ENCODE measurements at places on chromosomes 1 and 21.

DNA sequence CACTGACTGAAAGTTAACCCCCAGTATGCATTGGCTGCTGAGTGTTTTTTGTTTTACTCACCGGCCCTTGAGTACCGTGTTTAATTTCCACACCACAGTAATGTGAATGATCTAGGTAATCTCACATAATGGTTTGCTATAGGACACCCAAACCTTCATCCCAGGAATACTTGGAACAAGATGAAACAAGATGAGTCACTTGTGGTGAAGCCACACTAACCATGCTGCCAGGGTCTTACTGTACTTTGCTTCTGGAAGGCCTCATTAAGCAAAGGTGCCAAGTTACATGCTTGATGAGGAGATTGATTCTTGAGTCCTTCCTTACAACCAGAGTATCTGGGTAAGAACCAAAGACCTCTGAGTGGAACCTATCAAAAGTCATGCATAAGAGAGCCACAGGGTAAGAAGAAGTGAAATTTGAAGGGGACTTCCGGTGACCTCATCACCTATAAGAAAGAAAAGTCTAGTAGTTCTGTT is 163.3 kb downstream of the NRIP1 start:
- H3K4me1 ChIP-seq: no peaks in the 10 kb centered on the region
- H3K4me3 ChIP-seq: no peak overlapping the region
- no peaks in the 10 kb centered on the region for H3K27me3 ChIP-seq
- no peaks in the 10 kb centered on the region for H3K36me3 ChIP-seq

DNA sequence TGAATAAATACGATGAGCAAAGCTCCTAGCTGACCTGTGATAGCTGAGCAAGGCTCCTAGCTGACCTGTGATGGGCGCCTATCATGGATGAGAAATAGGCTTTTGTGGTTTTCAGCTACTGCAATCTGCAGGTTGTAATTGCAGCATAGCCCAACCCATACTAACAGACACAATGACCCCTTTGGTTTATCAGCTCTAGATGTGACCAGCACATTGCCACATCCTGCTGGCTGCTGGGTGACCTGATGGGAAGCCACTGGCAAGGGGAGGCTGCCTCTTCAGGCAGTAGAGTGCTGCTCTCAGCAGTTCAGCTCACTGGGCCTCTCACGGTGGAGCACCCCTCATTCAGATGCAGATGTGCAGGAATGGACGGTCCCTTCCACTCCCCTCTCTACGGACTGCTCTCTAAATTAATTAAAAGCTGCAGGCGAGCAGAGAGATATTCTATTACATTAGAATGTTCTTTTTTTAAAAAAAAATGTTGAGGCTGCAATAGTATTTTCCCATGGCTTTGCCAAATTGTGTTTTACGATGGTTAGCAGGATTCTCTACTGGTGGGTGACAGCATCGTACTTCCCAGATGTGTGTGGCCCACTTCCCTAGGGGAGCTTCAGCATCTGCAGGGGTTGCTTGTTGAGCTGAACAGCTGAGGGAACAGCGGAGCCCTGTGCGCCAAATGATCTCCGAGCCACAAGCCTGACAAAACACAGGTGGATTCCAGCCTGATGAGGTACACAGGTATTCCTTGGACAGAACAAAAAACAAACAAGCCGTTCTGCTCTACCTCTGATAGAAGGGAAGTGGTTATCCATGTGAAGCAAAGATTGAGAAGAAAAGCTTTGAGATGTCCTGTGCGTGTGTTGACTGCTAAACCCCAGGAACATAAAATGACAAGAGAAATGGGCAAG is 65.0 kb downstream of the SYT6 start:
- no peaks in the 10 kb centered on the region for H3K36me3 ChIP-seq
- no peak overlapping the region for H3K27ac ChIP-seq
- H3K4me3 ChIP-seq: no peak overlapping the region
- peaks cover 7% of the 10 kb centered on the region for H3K4me1 ChIP-seq

GRCh38 chr1:146021622-146022402 is at the start of gene HJV:
Gene HJV, minus strand, starts transcription at chr1:146021735. Its CDS starts 1,504 bp downstream, at chr1:146020231.
- no peak within 1 kb of the TSS for H3K27ac ChIP-seq
- H3K27me3 ChIP-seq: peaks cover 15% of the 10 kb centered on the region
- DNase-seq: no peak
- H3K36me3 ChIP-seq: no peaks in the 10 kb centered on the region
- H3K4me1 ChIP-seq: peaks cover 12% of the 10 kb centered on the region

DNA sequence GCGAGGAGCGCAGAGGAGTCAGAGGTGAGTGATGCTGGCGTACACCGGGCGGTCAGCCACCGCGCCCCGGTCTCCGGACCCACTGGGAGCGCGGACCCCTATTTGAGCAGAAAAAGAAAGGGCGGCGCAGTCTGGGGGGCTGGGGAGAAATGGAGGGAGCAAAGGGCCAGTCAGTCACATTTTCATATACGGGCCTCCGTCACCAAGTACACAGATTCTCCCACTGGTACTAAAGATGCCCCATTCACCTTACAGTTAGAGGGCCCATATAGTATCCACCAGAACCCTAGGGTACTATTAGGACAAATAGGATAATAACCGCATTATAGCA is 573 bp downstream of the C2CD4D start:
- H3K4me1 ChIP-seq: peaks cover 45% of the 10 kb centered on the region
- H3K27ac ChIP-seq: no peak overlapping the region
- DNase-seq: no peak
- H3K4me3 ChIP-seq: peak overlapping the region; percentile 25
- no peaks in the 10 kb centered on the region for H3K36me3 ChIP-seq

DNA sequence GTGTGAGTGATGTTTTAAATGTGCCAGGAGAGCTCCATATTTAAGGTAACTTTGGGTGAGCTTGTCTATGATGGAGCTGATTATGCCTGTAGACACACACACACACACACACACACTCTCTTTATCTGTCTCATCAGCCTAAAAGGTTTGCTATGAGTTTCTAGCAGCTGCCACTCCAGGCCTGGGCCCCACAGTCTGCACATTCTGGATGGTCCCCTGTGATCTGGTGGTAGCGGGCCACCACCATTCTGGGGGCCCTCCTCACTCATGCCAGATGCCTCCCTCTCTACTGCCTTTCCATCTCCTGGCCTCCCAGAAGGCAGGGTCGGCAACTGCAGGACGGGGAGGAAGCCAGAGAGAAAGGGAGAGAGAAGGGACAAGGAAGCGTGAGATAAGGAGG is 129.2 kb upstream of the TNR start:
- H3K4me3 ChIP-seq: no peak overlapping the region
- H3K27ac ChIP-seq: no peak overlapping the region
- DNase-seq: no peak
- peaks cover 2% of the 10 kb centered on the region for H3K4me1 ChIP-seq

GRCh38 chr1:180482425-180483275 is 19.7 kb downstream of the ACBD6 start:
- peak overlapping the region; percentile 14 for H3K4me3 ChIP-seq
- peaks cover 15% of the 10 kb centered on the region for H3K36me3 ChIP-seq
- DNase-seq: peak; percentile 66
- no peak overlapping the region for H3K27ac ChIP-seq
- no peaks in the 10 kb centered on the region for H3K27me3 ChIP-seq

DNA sequence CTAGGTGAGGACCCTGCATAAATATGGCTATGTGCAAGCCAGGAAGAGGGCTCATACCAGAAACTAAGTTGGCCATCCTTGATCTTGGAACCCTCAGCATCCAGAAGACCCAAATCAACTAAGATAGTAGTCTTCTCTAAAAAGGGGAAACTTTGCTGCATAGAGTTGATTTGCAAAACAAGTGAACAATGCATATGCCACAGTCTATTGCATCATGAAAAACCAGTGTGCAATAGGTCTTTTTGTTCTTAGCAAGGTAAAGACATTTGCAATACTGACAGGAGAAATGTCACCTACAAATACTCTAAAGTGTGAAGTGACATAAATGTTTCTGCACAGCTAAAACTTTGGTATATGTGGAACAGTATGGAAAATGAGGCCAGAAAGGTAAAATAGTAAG is 2.0 kb upstream of the IFI16 start:
- peaks cover 42% of the 10 kb centered on the region for H3K4me1 ChIP-seq
- no peaks in the 10 kb centered on the region for H3K36me3 ChIP-seq
- no peak overlapping the region for H3K4me3 ChIP-seq
- no peak overlapping the region for H3K27ac ChIP-seq
- no peaks in the 10 kb centered on the region for H3K27me3 ChIP-seq

- H3K36me3 ChIP-seq: no peaks in the 10 kb centered on the region
- no peak for DNase-seq
- H3K27ac ChIP-seq: no peak overlapping the region
- no peaks in the 10 kb centered on the region for H3K27me3 ChIP-seq
- no peak overlapping the region for H3K4me3 ChIP-seq
- H3K4me1 ChIP-seq: no peaks in the 10 kb centered on the region
Measured at GRCh38 chr1:56206391-56206790, 373.0 kb downstream of the PLPP3 start.

GRCh38 chr1:228304766-228305395 is 97.0 kb downstream of the OBSCN start:
- no peaks in the 10 kb centered on the region for H3K27me3 ChIP-seq
- H3K4me3 ChIP-seq: no peak overlapping the region
- H3K27ac ChIP-seq: no peak overlapping the region
- DNase-seq: no peak
- H3K4me1 ChIP-seq: no peaks in the 10 kb centered on the region

- peaks cover 3% of the 10 kb centered on the region for H3K27me3 ChIP-seq
- peak within 1 kb of the TSS; percentile 67 for H3K4me3 ChIP-seq
- no peak for DNase-seq
- no peak within 1 kb of the TSS for H3K27ac ChIP-seq
- H3K36me3 ChIP-seq: no peaks in the 10 kb centered on the region
- H3K4me1 ChIP-seq: peaks cover 21% of the 10 kb centered on the region
Measured at GRCh38 chr1:233327651-233328141, at the start of gene MAP3K21. Gene MAP3K21, plus strand, starts transcription at chr1:233327724. Its CDS starts 305 bp downstream, at chr1:233328029.

- H3K27me3 ChIP-seq: no peaks in the 10 kb centered on the region
- no peak overlapping the region for H3K4me3 ChIP-seq
- DNase-seq: no peak
- peaks cover 19% of the 10 kb centered on the region for H3K36me3 ChIP-seq
- peaks cover 35% of the 10 kb centered on the region for H3K4me1 ChIP-seq
- no peak overlapping the region for H3K27ac ChIP-seq
Measured at GRCh38 chr1:1216770-1217620, 3.0 kb upstream of the TNFRSF4 start.

- no peaks in the 10 kb centered on the region for H3K36me3 ChIP-seq
- H3K4me3 ChIP-seq: no peak overlapping the region
- no peaks in the 10 kb centered on the region for H3K27me3 ChIP-seq
- peaks cover under 1% of the 10 kb centered on the region for H3K4me1 ChIP-seq
Measured at GRCh38 chr1:190320952-190321351, 156.7 kb downstream of the BRINP3 start.

DNA sequence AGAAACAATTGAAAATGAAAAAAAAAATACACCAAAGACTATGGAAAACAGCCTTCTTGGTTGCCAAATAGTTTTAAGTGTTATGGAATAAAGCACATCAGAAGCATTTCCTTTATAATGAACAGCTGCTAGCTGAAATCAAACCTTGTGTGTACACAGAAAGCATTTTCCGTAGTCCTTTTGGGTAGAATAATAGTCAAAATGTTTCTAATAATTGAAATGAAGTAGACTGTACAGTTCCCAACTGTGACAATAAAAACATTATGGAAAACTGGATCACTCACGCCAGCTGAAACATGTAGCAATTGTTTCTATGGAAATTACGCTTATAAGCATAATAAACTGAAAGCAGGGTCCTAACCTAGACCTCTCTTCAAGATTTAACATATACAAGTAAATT is 856.3 kb upstream of the B3GALT2 start:
- H3K27ac ChIP-seq: no peak overlapping the region
- H3K4me3 ChIP-seq: no peak overlapping the region
- no peaks in the 10 kb centered on the region for H3K27me3 ChIP-seq
- H3K4me1 ChIP-seq: no peaks in the 10 kb centered on the region

- H3K27ac ChIP-seq: no peak overlapping the region
- no peaks in the 10 kb centered on the region for H3K36me3 ChIP-seq
- no peaks in the 10 kb centered on the region for H3K27me3 ChIP-seq
- no peak overlapping the region for H3K4me3 ChIP-seq
- no peaks in the 10 kb centered on the region for H3K4me1 ChIP-seq
Measured at GRCh38 chr1:53659436-53659835, 79.5 kb downstream of the GLIS1 start.

DNA sequence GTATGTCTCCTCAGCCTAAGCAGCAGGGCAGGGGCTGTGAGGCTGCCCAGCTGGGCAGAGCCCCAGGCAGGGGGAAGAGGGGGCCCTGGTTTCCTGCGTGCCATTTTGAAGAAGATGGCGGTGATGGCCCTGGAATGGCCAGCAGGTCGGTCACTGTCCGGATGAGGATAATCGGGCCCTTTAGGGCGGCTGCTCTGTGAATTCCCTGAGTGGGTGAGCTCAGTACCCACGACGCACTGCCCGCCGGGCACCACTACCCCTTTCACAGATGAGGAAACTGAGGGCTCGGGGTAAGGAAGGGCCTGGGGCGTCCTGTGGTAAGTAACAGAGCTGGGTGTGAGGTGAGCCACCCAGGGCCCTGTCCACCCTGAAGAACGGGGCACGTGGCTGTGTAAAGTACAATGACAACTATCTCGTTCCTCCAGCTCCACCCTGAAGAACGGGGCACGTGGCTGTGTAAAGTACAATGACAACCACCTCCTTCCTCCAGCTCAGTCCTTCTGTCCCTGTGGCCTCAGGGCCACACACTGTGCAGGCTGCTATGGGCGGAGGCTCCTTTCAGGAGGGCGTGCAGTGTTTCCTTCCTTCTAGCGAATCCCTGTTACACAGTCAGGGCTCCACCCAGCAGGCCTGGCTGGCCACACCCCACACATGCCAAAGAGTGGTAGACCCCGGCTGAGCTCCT is 23.2 kb downstream of the ITGB2 start:
- H3K4me1 ChIP-seq: no peaks in the 10 kb centered on the region
- no peak overlapping the region for H3K4me3 ChIP-seq
- DNase-seq: no peak
- H3K27ac ChIP-seq: no peak overlapping the region

DNA sequence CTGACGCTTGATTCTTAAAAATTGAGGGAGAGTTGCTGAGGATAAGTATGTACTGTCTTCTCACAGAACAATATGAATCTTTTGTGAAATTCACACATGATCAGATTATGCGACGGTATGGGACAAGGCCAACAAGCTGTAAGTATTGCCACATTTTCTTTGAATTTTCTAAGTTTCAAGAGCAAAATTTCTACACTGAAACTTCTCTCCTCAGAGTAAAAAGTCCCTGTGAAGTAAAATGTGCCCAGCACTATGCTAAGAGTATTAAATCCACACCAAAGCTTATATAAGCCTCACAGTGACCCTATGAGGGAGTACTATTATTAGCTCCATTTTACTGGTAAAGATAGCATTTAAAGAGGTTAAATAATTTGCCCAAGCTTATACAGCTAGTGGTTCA is 12.2 kb downstream of the AKIRIN1 start:
- peaks cover 62% of the 10 kb centered on the region for H3K36me3 ChIP-seq
- DNase-seq: no peak
- H3K4me3 ChIP-seq: no peak overlapping the region
- H3K27me3 ChIP-seq: no peaks in the 10 kb centered on the region

DNA sequence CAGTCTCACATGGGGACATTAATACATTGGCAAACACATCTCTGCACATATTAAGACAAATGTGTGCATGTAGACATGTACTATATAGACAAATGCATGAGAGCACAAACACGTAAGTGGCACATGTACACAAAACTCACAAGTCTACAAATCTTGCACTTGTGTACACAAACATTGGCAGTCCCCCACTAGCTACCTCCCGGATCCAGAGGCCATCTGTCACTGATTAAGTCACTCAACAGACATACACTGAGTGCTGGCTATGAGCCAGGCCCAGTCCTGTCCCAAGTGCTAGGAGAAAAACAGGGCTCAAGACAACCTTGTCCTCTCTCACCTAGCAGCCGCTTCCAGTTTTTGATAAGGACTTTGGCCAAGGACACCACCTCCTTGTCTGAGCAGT is 7.0 kb downstream of the TCEA3 start:
- H3K36me3 ChIP-seq: no peaks in the 10 kb centered on the region
- peak; percentile 31 for DNase-seq
- H3K4me3 ChIP-seq: no peak overlapping the region
- H3K4me1 ChIP-seq: peaks cover 9% of the 10 kb centered on the region
- H3K27me3 ChIP-seq: no peaks in the 10 kb centered on the region
